ENCODE measurements at places on chromosomes 12 and 14. TPM values are rescaled to one million over a fixed set of nuclear protein-coding genes. Genes with fewer than 3 reads are reported as not detected.

TAS2R42 gene
- not detected for total RNA-seq

- DNase-seq: no peak
Observed at GRCh38 chr14:99378782-99379214, 101.9 kb downstream of the SETD3 start.

DNA sequence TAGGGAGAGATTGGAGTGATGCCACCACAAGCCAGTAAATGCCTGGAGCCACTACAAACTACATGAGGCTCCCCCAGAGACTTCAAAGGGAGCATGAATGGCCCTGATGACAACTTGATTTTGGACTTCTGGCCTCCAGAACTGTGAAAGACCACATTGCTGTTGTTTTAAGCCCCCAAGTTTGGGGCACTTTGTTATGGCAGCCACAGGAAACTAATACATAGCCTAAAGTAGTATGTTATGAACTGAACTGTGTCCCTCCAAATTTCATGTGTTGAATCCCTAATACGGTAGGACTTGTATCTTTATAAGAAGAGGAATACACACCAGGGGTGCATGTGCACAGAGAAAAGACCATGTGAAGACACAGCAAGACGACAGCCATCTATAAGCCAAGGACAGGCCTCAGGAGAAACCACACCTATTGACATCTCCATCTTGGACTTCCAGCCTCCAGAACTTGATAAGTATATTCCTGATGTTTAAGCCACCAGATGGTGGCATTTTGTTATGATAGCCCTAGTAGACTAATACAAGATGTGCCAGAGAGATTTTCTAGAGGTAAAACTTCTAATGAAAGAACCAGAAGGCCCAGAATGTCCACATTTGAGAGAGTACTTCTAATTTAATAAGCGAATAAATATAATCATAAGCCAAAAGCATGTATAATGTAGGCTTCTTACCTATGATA lies 127.1 kb upstream of the BMP4 start:
- no peak for DNase-seq

DNA sequence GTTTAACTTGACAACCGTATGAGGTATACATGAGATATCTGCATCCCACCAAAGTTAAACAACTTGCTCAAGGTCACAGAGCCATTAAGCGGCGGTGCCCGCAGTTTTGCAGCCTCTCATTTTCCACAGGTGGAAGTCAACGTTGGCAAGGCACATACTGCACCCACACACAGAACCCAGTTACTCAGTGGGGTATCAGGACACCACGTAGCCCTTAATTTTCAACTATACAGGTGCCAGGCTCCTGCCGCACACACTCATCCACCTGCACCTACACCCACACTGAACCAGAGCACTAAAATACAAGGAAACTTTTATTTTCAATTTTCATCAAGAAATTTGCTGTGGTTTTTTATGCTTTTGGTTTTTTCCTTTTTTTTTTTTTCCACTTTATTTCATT lies 1.7 kb upstream of the NOP2 start:
- DNase-seq: no peak

Measured in cardiac septum (tissue), 1 donor.